ENCODE measurements at places on chromosomes 2 and 18.
A peak's percentile ranks its signal among the peaks of the same experiment; 100 is the strongest.

DNA sequence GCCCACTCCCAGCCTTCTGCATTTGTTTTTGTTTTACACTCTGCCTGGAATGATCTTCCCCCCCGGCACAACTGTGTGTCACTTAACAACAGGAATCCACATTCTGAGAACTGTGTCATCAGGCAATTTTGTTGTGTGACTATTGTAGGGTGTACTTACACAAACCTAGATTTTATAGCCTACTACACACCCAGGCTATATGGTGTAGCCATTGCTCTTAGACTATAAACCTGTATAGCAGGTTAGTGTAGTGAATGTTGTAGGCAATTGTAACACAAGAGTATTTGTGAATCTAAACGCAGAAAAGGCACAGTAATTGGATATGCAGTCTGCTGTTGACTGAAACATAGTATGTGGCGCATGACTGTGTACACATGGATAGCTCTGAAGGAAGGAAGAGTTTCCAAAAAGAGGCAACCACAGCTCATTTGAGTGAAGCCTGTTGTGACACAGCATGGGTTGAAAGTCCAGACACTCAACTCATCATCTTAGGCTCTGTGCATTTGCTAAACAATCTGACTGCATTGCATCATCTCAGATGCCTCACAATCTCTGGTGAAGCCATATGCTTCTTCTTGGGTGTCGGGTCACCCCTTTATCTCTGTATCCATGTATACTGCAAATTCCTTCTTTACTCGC lies 506.6 kb upstream of the SPHKAP start:
- DNase-seq, result no peak

DNA sequence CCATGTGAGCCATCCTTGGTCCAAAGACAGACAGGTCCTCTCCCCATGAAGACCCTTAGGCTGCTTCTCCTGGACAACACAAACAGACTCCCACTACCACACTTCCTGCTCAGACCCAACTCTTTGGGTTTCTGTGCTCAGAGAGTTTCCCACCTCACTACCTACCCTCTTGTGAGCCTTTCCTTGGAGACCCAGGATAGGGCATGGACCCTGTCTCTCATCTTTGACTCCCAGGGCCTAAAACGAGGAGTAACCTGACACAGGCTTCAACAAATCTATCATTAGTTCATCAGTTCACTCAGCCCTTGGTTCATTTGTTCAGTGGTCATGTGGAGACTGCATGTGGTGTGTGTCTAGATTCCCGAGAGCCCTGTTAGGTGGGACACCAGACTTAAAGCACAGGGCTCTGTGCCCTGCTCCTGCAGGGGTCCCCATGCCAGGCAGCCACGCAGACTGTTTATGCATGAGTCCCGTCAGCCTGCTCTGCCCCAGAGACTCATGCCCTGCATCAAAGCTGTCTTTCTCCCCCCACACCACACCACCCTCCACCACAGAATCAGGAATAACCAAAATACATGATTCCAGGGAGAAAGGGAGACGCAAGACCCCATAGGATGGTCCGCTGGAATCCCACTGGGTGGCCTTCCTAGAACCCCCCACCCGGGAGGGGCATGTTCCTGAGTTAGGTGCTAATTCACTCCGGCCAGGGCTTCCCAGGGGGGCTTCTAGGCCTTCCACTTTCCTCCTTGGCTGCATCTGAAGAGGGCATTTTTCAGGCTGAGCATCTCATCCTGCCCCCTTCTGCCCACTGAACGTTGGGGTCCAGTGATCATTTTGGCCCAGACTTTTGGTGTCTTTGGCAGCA lies 100.2 kb upstream of the TEX51 start:
- no peak for DNase-seq

DNA sequence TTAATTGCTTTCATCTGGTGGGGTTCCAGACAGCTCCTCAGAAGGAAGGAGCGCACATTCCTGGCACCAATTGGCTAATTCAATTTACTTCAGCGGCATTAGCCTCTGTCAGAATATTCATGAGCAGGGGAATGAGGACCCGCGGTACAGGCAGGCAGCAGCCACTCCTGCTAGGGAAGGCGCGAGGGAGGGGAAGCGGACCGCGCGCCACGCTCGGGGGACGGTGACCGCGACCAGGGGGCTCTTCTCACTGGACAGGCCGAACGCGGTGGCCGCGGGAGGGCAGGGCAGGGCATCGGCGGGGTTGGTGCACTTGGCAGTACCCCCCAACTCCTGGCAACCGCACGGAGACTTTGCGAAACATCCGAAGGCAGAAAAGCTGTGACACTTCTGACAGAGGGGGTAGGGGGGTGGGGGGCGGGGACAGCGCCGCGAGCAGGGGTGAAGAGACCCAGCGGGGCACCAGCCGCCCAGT lies at the start of gene CDH20:
TSS of gene CDH20 (plus strand) at position 160 of the 475 bp plus-strand sequence.
- no peak for DNase-seq

GRCh38 chr2:19230626-19231025 lies 127.8 kb downstream of the OSR1 start:
- no peak for DNase-seq

DNA sequence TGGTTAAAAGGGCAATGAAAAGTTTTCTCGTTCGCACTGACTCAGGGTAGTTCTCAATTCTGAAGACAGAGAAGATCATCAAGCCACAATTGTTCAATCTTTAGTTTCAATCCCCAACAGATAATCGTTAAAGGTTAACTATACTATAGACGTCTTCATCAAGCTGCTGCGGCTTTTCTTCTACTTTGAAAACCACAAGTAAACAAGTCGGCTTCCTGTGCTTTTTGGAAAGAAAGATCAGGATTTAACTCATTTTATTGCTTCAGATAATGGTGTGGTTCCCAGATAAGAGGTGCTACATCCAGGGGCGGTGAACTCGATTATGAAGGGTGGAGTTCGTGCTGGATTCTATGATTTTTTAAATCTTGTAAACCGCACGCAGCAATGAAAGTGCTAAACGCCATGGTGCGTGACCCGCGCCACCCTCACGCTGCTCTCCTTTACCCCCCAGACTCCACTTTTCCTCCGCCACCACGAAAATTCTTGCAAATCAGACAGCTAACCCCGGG lies 545 bp upstream of the CDCA7 start:
- DNase-seq, result no peak

GRCh38 chr2:223887127-223887526 lies 49.7 kb upstream of the AP1S3 start:
- no peak for DNase-seq

GRCh38 chr2:154233231-154233630 lies 361.5 kb downstream of the GALNT13 start:
- DNase-seq, result no peak

DNA sequence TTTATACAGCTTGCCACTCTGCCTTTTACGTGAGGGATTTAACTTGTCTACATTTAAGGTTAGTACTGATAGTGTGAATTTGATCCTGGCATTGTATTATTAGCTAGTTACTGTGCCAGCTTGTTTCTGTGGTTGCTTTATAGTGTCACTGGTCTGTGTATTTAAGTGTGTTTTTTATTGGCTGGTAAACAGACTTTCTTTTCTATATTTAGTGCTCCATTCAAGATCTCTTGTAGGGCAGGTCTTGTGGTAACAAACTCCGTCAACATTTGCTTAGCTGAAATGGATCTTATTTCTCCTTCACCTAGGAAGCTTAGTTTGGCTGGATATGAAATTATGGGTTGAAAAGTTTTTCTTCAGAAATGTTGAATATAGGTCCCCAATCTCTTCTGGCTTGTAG lies 1971.0 kb upstream of the LRRTM1 start:
- DNase-seq, result no peak

- peak; percentile 79 for DNase-seq
These were observed 80.2 kb downstream of the SMAD4 start for GRCh38 chr18:51110073-51110797.

GRCh38 chr18:22193466-22193865 lies 24.1 kb downstream of the GATA6 start:
- DNase-seq, result no peak

DNA sequence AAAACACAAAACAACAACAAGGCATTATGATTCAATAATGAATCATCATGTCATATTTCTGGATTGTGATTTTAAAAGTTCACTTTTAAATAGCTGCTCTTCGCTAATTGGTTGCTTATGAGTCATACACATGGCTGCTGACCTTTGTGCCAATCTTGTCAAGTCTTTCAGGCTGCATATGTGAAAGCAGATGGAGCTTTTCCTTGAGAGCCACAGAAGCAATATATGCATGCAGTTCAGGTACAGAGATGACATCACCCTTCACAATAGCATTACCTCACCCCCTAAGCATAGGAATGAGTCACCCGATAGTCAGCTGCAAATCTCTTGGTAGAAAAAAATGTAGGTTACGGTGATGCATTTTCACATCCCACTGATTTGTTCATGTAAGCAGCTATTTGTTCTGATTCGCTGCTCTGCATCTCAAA lies 27.2 kb downstream of the EIF2AK3 start:
- DNase-seq, result peak; percentile 10

DNA sequence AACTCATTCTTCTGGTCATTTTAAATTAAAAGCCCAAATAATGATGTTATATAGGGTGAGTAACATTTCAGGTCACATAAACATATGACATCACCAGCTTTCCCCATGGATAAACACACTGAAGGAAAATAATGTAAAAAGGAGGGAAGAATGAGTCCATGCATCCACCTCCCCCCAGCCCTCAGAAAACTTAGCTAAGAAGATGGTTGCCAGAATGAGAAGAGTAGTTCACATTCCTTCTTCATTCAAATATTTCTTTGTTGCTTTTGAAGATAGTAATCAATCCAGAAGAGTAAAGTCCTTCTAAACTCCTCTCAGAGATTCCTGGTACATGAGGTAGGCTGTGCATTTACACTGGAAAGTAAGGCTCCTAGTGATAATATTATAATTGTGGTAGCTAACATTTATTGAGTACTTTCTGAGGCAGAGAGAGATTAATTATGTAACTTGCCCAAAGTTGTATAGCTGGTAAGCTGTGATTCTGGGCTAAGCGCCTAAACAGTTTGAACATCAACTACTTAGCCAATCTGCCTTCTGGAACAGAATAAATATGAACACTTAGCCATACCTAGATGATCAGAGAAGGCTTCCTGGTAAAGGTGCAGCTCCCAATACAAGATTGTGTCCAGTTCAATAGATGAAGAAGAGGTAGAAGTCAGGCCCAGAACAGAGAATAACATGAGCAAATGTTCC lies 256.7 kb upstream of the FN1 start:
- DNase-seq, result no peak

GRCh38 chr2:106770986-106771385 lies 115.0 kb downstream of the ST6GAL2 start:
- no peak for DNase-seq

DNA sequence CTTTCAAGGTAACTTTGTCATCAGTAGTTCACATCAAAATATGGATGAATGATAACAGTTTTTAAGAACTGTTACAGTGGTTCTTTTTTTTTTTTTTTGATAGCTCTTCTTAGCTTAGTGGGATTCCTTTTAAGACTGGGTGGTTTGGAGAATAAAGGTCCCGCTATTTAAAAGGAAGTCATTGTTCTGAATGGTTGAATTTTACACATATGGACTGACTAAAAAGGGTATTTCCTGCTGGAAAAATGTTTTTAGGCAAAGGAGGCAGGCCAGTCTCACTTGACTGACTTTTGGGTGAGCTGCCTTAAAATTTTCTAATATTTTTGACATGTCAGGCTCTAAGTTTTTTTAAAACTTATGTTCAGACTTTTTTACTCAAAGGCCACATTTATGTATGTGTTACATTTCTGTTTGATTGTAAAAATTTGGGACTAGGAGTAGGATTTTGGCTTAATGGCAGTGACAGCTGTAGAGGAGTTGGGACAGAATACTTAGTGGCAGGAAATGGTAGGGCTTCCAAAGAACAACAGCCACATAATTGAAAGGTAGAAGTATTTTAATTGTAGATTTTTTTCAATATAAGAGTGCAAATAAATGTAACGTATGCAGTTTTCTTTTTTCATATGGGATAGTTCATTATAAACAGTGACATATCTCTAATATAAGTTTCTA lies 13.7 kb downstream of the VAPA start:
- DNase-seq, result no peak

DNA sequence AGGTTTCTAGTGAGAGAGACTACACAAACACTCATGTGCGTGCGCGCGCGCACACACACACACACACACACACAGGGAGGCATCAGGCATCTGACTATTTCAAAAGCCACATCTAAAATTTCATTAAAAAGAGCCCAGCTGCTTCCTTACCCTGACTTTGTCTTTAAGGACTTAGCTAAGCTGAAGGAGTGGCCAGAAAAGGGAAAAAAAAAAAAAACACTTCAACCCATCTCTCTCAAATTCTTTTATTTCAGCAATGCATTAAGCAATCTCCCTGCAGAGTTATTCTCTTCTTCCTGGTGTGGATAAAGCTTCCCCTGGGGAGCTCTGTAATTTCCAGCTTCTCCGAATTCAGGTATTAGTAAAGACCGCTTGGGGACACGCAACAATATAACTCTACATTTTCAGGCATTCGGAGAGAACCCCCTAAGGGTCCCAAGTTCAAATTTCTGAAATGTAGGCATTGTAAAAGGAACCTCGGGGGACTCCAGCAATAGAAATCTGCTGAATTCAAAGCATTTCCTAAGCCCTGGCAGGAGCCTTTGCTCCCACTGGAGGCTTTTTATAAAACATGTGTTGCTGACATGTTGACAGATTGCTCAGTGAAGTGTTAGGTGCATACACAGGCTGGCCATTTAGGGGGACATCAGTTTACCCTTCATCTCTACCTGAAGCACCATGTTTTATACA lies 67.0 kb downstream of the ZNF521 start:
- no peak for DNase-seq

DNA sequence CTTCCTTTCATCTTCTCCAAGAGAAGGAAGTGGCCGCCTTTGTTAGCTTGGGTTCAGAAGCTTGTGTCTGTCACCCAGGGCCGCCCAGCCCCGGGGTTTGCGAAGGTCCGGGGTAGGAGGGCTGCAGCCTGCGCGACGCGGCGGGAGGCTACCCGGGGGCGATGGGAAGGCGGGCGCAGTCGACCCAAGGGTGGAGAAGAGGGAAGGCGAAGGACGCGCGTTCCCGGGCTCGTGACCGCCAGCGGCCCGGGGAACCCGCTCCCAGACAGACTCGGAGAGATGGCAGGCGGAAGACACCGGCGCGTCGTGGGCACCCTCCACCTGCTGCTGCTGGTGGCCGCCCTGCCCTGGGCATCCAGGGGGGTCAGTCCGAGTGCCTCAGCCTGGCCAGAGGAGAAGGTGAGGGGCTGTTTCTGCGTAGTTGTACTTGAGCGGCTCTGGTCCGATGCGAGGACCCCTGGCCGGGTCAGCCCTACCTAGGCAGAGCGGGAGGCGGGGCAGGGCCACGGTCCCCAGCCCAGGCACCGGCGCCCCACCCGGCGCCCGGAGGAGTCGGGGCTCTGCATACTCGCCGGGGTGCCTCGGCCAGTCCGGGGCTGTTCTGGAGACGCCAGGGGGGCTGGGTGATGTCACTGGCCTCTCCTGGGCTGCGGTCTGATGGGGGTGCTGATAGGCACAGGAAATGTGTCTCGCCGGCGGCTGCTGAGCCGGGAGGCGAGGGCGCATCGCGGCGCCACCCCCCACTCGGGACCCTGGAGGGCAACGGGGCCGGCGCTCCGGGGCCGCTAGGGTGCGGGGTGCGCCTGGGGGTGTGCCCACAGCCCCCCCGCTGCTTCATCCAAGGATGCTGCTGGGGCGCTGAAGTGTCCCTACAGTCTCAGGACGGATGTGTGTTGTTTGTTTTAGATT lies at the start of gene QPCT:
TSS of gene QPCT (plus strand) at position 178 of the 909 bp plus-strand sequence. CDS start at position 280, 102 bp downstream.
- no peak for DNase-seq

All from progenitor cell of endocrine pancreas (in vitro differentiated cells).